Activated CD8-positive, alpha-beta T cell treated with anti-CD3 and anti-CD28 coated beads for 36 hours (primary cell): ENCODE measurements at places on chromosomes 12 and 14.

GRCh38 chr12:128852026-128852698 is 1.1 kb upstream of the GLT1D1 start:
- DNase-seq: no peak

- no peak for DNase-seq
Measured at GRCh38 chr12:54300225-54300731, 537 bp downstream of the NFE2 start.

DNA sequence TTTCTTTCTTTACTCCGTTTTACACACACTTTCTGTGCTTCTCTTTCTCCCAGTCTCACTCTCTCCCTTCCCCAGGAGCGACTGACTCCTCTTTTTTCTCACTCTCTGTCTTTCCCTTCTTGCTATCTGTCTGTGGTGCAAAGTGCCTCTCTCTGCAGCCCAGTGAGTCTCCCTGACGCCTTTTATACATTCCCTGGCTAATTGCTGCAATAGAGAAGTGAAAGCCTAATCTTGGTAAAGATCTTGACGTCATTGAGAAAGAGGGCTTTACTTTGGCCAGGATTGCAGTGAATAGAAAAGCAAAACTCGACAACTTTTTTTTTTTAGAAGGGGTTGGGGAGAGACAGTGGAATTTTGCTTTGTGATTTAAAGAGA is 706 bp upstream of the DIO2 start:
- no peak for DNase-seq

DNA sequence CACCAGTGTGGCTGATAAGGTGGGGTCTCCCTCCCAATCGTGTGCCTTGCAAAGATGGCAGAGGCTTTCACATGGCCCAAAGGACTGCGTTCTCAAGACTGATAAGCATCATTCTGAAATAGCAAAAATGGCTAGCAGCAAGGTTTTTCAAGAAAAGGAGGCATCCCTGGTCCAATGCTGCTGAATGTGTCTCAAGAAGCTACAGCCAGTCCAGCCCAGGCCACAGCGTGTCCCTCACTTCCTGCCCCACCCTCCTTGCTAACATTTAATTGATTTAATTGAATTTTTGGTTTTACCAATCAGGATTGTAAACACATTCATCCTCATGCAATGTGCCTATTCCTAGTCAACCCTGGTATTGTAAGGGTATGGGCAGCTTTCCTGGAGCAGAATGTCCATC is 55.9 kb downstream of the C14orf132 start:
- no peak for DNase-seq

- no peak for DNase-seq
Measured at GRCh38 chr12:11786638-11787365, 137.3 kb downstream of the ETV6 start.
